Upper lobe of right lung (tissue), 1 donor: ENCODE measurements at places on chromosomes 2 and 18. TPM values are rescaled to one million over a fixed set of nuclear protein-coding genes. Genes with fewer than 3 reads are reported as not detected.

Gene TMEM150A
- total RNA-seq, result 31.5 TPM

Gene SLC4A3
- 2.9 TPM for total RNA-seq

Gene SERPINB12
- not detected for total RNA-seq

DNA sequence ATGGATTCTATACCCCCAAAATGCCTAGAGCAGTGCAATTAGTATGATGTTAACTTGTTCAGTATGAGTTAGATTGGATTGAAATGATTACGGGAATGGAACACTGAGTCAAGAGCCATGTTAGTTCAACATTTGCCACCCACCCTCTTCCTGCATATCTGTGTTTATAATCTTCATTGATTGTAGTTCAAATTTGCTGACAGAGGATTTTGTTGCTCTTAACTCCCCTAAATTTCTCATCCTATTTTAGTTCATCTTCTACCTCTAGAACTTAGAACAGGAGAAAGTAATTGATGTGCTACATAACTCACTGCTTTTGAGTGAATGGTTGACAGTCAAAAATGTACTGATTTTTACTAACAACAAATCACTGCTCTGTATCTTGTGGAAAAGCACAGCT lies 673.5 kb upstream of the NRXN1 start:
- no peak for DNase-seq

GRCh38 chr2:224416656-224417360 lies 14.9 kb upstream of the FAM124B start:
- no peak for DNase-seq

DNA sequence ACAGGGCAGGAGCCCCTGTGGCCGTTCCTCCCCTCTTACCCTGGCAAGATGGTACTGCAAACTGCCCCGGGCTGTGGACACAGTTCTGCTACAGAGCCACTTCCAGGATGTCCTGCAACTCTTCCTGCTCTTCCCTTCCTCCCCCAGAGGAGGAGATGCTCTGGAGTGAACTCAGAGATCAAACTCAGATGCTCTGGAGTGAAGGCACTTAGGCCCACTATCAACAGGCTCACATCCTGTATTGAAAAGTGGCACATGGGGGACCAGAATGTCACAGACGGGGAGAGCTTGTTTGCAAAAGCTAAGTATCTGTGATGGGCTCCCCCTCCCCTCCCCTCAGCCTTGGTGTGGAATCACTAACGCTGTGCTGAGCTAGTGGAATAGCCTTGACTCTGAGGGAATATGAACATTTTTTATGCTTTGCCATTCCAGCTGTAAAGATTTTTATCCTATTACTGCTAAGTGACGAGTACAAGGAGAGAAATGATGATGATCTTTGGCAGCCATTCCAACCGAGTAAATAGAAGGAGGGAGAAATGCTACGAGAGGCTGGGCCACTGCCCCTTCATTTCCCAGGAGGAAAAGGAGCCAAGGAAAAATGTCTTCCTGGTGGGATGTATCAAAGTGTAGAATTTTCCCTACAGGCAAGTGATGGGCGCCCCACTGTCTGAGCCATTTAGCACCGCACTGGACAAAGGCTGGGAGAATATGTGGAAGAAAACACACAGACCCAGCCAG lies 152.6 kb downstream of the GALNT14 start:
- DNase-seq, result no peak

DNA sequence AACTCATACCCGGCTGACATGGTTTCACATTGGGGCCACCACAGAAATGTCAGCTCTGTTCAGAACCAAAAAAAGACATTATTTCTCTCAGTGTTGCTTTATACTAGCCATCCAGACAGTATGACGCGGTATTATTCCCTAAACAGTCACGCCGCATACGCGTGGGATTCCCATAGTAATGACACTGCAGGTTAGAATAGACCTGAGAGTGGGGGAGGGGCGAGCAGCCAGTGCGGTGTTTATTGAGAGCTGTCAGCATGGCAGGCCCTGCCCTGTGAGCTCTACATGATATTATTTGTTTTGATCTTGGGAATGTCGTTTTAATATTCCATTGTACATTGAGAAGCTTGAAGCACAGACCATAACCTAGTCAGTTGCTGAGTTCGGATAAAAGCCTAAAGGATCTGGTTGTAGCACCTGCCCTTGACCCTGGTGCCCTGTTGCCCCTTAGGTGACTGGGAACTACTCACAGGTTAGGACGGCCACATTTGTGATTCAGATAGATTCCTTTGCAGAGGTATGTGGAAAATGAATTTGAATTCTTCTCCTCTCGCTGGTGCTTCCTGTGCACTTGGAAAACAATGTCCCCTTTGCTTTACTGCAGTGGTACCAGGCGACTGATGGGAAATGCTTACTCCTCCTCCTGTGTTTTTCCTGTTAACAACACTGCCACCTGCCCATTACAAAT lies 150.1 kb downstream of the ARHGAP28 start:
- DNase-seq, result no peak

- no peak for DNase-seq
These were observed 34.6 kb upstream of the C2orf15 start for GRCh38 chr2:99106913-99107312.

GRCh38 chr2:74552914-74553811 lies 579 bp downstream of the LOXL3 start:
- no peak for DNase-seq

DNA sequence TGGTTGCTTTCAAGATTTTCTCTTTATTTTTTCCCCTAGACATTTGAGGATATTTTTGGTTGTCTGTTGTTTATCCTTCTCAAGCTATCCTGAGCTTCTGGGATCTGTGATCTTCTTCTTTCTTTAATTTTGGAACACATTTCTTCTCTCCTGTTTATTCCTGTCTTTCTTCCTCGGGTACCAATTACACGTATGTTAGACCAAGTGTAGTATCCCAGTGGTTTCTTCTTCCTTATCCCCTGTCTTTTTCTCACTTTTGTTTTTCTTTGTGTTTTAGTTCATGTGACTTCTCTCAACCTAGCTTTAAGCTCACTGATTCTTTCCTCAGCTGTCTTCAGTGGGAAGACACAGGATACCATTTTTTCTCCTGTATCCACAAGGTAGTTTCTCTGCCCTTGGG lies 120.0 kb downstream of the GALR1 start:
- no peak for DNase-seq

DNA sequence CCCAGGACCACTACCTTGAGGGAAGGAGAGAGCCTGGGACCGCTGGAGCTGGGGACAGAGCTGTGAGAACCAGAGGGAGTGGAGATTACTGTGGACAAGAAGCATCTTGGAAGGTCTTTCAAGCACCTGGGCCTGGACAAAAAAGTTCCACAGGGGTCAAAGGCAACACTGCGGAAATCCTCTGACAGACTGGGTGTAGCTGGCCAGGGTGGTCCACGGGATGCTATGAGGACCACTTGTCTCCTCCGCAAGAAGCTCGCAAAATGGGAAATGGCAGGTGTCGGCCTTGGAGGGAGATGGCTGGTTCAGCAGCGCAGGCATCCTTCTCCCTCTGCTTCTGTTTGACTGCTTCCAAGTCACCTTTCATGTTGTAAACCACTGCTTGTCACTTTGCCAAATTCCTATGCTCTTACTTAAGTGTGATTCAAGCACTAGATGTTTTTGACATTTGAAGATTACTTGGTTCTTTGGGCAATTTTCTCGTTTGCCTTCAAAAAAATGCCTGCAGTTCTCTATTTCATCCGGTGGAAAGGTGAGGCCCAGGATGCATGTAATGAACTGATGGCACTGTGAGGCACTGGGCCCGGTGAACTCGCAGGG lies 27.7 kb downstream of the KLHL29 start:
- DNase-seq, result no peak

DNA sequence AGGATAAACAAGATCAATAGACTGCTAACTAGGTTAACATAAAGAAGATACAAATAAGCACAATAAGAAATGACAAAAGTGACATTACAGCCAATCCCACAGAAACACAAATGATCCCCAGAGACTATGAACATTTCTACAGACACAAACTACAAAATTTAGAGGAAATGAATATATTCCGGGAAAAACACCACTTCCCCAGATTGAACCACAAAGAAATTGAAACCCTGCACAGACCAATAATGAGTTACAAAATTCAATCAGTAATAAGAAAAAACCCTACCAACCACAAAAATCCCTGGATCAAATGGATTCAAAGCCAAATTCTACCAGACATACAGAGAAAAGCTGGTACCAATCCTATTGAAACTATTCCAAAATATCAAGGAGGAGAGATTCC lies 232.4 kb upstream of the RBMS1 start:
- no peak for DNase-seq
